AG10803 (cell line): ENCODE measurements at places on chromosomes 4 and X.

DNA sequence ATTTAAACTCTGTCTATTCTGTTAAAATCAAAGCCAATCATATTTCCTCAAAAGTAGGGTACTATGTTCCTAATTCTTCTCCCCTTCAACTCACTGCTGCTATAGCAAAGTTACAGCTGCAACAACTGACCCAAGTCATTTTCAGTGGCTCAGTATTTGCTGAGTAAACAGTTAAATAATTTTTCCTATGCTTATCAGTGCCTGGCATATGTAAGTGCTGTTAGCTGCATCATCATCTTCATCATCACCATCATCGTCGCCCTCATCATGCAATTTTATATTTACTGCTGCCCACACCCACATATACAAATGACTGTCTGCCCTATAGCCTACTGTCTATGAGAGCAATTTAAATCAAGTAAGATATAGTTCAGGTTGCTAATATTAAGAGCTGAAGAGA lies 21.9 kb downstream of the COQ2 start:
- DNase-seq, result no peak

GRCh38 chr4:155611501-155611900 lies 55.1 kb upstream of the GUCY1A1 start:
- DNase-seq, result no peak

GRCh38 chr4:145539671-145540070 lies 58.0 kb downstream of the SMAD1 start:
- DNase-seq, result no peak

GRCh38 chr4:35124106-35124505 lies 1120.2 kb downstream of the ARAP2 start:
- no peak for DNase-seq

GRCh38 chrX:21408788-21409187 lies 34.6 kb downstream of the CNKSR2 start:
- DNase-seq, result peak; percentile 29

DNA sequence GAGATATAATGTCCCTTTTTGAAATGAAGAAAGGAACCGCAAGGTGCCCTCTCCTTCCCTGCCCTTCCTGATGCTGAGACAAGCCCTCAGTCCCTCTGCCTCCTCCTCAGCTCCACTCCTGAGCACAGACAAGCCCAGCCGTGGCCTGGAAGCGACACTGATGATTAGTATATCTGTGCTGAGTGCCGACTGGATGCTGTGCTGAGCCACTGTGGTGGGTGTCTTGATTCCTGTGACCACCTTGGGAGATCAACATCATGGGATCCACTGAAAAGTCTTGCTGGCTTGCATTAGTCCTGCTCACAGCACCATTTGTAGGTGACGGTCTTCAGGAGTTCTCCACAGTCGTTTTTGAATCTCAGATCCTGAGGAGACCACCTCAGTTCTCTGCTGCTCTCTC lies 59.5 kb upstream of the HGFAC start:
- DNase-seq, result no peak

DNA sequence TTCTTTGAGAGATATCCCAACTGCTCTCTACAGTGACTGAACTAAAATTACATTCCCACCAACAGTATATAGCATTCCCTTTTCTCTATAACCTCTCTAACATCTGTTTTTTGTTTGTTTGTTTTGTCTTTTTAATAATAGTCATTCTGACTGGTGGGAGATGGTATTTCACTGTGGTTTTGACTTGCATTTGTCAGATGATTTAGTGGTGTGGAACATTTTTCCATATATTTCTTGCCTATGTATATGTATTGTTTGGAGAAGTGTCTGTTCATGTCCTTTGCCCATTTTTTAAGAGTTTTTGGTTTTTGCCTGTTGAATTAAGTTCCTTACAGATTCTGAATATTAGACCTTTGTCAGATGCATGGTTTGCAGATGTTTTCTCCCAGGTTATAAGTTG lies 9.0 kb downstream of the USO1 start:
- DNase-seq, result peak; percentile 20

DNA sequence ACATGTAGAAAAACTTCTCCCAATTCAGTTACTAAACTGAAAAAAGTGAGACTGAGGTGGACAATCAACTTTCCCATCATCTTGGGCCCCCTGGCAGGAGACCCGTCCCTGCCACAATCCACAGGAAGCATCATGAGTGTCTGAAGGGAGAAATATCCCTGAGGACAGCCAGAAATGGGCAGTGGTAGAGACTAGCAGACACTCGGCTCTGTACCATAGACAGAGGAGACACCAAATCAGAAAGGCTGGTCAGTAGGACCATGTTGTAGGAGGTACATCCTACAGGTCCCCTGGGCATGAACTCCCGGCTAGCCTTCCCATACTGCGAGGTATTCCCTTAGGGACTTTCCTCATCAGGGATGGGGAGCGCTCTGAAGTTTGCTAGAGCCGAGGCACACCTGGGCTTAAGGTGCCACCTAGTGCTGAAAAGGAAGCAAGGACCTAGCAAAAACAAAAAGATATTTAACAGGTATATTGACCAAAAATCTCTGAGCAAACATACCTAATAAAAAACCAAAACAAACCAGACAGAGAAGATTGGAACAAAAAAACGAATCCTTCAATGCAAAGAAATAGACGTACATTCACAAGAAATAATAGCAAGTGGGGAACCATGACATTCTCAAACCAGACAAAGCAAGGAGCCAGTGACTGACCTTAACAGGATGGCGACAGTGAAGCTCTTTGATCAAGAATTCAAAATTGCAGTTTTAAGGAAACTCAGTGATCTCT lies 55.6 kb downstream of the HAUS3 start:
- no peak for DNase-seq

DNA sequence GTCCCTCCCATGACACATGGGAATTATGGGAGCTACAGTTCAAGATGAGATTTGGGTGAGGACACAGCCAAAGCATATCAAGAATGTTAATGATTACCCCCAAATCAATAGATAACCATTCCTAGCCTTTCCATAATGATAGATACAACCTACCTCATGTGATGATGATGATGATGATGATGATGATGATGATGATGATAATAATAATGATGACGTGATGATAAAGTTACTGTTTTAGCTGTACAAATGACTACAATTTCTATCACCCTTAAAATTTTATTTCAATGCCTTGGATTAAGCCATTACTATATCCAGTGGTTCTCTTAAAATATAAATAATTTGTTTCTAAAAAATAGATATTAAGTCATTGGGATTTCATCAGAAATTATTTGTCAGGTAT lies 55.2 kb upstream of the NLGN4X start:
- no peak for DNase-seq

- no peak for DNase-seq
Measured at GRCh38 chr4:106340774-106341173, 24.4 kb downstream of the AIMP1 start.

DNA sequence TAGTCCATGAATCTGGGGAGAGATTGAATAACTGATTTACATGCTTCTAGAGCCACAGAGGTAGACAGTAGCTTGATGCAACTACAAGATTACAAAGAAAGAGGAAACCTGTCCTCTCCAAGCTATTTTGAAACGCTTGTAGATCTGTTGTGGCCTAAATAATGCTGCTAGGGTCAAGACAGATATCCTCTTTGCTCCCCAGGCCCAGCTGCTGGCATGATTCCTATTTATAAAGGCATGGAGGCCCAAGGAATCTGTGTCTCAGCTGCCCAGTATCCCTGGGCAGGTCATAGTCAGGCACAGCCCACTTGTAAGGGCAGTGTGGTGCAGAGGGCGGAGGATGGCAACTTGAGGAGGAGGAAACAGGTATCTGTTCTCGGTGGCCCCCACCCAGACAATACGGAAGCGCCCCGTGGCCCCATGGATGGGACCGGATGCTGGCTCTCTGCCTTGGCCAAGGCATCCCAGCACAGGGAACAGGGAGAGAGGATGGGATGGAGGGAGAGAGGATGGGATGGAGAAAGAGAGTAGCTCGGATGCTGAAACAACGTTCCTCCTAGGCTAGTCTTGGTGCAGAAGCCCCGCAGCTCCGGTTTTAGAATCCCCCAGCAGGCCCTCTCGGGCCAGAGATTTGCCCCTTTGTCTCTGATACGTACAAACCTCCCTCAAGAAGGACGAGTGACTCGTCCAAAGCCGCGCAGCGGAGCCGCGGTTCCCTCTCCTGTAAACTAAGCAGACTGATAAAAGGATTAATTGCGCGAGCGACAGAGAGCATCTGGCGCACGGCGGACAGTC lies 767 bp upstream of the SMIM20 start:
- peak; percentile 22 for DNase-seq

DNA sequence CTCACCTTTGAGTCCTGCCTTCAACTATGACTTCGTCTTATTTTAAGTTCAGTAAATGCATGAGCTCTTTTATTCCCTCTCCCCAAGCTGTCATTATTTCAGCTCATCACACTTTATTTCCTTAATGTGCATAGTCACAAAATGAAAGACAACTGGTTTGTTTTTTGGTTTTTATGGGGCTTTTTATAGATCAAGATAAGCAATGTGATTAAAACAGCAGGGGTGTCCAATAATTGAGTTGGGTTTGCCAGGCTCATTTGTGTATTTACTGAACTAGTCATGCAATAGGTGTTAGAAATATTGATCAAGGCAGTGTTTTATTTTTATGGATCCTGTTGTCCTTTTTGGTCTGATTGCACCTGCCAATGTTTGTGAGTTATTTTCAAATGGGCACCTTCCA lies 102.2 kb downstream of the FRMPD4 start:
- no peak for DNase-seq

DNA sequence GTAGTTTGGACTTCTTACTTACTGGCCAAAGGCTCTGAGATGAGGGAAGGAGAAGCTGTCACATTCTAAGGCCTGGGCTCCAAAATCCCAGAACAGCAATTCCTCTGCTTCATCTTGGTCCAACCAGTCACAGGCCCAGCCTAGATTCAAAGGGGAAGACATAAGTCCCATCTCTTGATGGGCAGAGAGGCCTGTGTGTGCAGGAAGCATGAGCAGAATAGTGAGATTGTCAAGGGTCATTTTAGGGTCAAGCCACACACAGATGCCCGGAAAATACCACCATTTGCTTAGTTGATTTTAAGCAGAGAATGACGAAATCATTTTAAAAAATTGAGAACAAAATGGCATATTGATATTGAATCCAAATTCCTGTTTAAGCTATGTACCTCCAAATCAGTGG lies 580.9 kb upstream of the ZFP42 start:
- no peak for DNase-seq

DNA sequence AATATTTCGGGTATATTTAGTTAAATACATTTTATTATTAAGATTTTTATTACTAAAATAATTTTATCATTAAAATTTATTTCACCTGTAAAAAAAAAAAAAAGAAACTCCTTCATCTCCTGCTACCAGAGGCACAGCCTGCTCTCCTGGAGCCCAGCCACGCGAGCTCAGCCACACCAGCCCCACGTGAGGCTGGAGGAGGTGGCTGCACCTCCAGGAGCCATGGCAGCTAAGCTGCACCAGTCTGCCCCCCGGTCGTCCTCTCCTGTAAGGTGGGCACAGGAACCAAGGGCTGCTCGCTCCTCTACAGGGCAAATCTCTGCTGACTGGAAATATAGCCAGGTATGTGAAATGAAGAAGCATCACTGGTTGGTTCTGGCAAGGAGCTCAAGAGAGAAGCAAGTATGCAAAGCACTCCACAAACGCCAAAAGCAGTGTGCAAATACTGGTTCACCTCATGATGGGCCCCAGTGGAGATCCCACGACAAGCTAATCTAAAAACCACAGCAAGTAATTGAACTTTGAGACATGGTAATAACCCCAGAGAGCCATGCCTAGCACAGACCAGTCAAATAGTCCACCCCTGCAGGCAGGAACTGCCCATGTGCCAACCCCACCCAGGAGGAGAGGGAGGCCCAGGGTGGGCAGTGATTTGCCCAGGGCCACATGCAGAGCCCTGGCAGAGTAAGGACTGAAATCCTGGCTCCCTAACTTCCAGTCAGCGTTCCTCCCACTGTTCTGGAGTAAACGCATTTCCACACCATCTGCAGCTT lies 90.1 kb downstream of the WFS1 start:
- no peak for DNase-seq

- DNase-seq, result no peak
Measured at GRCh38 chr4:21380861-21381260, 567.7 kb downstream of the KCNIP4 start.

DNA sequence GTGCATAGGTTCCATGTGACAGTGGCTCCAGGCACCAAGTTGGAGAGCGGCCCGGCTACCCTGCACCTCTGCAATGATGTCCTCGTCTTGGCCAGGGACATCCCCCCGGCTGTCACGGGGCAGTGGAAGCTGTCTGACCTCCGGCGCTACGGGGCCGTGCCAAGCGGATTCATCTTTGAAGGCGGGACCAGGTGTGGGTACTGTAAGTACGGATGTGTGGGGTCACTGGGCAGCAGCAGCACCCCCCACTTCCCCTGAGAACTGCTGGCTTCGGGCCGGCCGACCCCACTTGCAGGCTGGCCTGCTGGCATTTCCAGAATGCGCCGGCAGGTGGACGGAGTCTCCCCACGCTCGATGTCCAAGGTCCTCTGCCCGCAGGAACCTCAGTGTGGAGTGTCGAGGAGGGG lies 13.2 kb downstream of the DOK7 start:
- DNase-seq, result no peak

- no peak for DNase-seq
Measured at GRCh38 chr4:89482926-89483595, 175.5 kb upstream of the GPRIN3 start.

DNA sequence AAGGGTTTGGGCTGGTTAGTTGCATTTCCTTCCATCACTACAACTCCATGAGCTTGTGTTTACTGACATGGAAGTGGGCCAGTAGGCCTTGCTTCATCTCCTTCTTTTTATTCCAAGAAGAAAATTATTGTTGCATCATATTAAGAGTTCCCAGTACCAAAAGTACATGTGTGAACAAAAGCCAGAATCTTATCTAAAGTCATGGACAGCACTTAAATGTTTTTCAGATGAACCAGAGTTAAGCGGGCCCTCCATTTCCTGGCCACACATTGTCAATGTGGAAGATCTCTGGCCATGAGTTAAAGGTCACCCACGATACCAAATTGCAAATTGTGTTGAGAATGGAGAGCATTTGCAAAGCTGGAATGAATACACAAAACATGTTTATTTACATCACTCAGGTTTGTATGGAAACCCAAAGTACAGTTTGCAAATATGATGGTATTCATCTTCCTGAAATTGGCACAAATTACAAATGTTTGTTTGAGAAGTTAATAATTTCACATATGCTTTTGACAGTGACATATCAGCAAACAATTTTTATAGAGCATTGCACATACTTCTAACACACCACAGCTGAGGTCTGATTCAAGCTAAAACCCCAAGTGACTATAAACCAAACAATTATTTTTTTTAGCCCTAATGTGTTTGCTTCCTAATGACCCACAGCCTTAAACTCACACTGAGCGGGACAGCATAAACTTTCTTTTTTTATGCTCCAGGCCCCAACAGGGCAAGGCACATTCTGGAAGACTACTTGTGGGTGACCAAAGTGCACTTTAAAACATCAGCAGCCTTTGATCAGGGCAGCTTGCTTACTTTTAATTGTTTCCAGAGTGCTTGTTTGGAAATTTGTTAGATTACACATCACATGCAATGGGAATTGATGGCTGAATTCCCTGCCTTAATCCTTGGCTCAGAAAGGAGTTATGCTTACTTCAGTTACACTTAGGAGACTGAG lies 502.9 kb upstream of the SLIT2 start:
- peak; percentile 96 for DNase-seq

- DNase-seq, result no peak
Measured at GRCh38 chr4:99043346-99043745, 45.2 kb downstream of the ADH5 start.

GRCh38 chr4:27684610-27685011 lies 824.0 kb downstream of the STIM2 start:
- peak; percentile 21 for DNase-seq
